ENCODE measurements at places on chromosomes 12 and 14. TPM values are rescaled to one million over a fixed set of nuclear protein-coding genes. Genes with fewer than 3 reads are reported as not detected.

The C14orf180 gene
- not detected for total RNA-seq

The POLE2 gene
- total RNA-seq, result 14.2 TPM

GRCh38 chr14:33541171-33541570 is 409.7 kb downstream of the EGLN3 start:
- H3K27ac ChIP-seq, result no peak overlapping the region
- no peaks in the 10 kb centered on the region for H3K36me3 ChIP-seq
- H3K4me1 ChIP-seq, result no peaks in the 10 kb centered on the region
- DNase-seq, result no peak

DNA sequence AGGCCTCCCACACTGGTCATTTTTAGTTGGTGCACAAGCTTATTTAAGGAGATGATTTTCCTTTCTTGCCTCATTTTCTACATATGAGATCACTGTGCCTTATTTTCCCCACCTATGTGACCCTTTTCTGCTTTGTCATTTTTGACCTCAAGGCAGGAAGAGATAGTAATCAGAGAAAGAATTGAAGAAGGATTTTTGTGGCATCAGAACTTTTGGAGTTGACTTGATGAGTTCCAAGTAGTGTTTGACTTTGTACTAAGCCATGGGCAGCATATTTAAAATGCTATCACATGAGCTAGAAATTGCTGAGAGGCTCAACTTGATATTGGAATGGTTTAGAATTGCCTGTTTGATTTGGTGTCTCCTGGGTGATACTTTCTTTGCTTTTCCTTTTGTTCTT is 440.8 kb downstream of the AEBP2 start:
- H3K36me3 ChIP-seq, result no peaks in the 10 kb centered on the region
- no peak for DNase-seq
- H3K4me1 ChIP-seq, result peaks cover 8% of the 10 kb centered on the region
- no peak overlapping the region for H3K4me3 ChIP-seq

The SLC8A3 gene
- not detected for total RNA-seq

DNA sequence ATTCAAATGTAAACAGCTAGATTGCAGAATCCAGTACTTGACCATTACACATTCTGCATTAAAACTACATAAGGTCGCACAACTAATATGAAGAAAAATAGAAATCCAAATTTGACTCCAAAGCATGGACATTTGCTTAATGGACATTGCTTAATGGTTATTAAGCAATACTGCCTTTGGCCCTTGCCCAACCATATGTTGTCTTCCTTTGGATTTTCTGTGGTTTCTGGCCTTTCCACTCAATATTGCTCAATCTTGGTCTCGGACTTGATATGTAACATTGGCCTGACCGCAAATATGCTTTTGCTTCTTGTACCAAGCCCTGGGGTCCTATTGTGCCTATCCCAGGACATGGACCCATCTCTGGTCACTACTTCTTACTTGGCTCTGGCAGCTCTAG is 67.2 kb downstream of the PTPRR start:
- H3K4me1 ChIP-seq, result no peaks in the 10 kb centered on the region
- no peak overlapping the region for H3K27ac ChIP-seq
- H3K27me3 ChIP-seq, result no peaks in the 10 kb centered on the region
- H3K36me3 ChIP-seq, result no peaks in the 10 kb centered on the region
- no peak overlapping the region for H3K4me3 ChIP-seq

DNA sequence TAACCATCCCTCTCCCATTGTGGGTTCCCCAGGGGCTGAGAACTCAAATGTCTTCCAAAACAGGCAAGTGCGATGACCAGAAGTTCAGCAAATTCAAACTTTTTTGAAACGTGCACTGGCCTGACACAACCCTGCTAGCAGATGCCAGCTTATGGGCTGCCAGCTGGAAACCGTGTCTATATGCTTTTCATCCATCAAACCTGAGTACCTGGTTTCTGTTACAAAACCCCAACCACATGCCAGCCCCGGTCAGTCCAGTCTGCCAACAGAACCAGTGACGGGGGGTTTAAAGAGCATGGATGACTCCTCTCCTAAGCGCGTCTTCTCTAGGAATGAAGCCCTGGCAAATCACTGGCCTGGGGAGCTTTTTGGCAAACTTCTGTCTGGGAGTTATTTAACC is 189.7 kb downstream of the TTC7B start:
- H3K27ac ChIP-seq, result no peak overlapping the region
- H3K4me3 ChIP-seq, result no peak overlapping the region
- no peaks in the 10 kb centered on the region for H3K27me3 ChIP-seq
- peaks cover 13% of the 10 kb centered on the region for H3K4me1 ChIP-seq

The WNT1 gene
- not detected for total RNA-seq

The RNU4-1 gene
- 3,670 TPM for total RNA-seq

GRCh38 chr14:49923442-49923841 is 30.6 kb downstream of the ARF6 start:
- no peak for DNase-seq
- H3K4me1 ChIP-seq, result peaks cover 8% of the 10 kb centered on the region
- H3K36me3 ChIP-seq, result no peaks in the 10 kb centered on the region
- no peak overlapping the region for H3K4me3 ChIP-seq
- H3K27me3 ChIP-seq, result no peaks in the 10 kb centered on the region

GRCh38 chr14:28375295-28375694 is 391.3 kb upstream of the FOXG1 start:
- peak; percentile 66 for DNase-seq
- H3K36me3 ChIP-seq, result no peaks in the 10 kb centered on the region
- H3K27ac ChIP-seq, result no peak overlapping the region

DNA sequence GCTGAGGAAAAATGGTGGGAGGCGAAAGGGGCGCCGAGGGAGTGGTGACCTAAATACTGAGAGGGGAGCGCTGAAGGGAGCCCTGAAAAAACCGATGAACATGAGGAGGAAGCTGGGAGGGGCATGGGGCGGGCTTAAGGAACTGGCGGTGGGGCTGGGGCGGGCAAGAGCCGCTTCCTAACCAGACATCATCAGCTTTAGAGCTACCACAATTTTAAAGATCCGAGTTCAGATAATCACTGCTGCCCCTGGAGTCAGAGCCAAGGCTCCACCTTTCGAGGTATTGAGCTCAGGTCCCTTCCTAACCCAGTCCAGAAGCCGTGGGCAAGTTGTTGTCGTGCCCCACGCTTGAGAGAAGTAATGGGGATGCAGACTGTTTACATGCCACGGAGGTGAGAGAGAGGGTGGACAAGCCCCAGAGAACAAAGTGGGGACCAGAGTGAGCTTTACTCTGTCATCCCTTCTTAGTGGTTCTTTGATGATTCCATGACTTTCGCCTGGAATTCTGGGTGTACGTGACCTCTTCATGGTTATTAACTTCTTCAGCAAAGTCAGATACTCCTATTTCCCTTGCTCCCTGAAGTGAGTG is 393 bp downstream of the ORMDL2 start:
- DNase-seq, result no peak
- peaks cover 38% of the 10 kb centered on the region for H3K4me1 ChIP-seq
- H3K36me3 ChIP-seq, result peaks cover 23% of the 10 kb centered on the region
- no peak overlapping the region for H3K27ac ChIP-seq
- H3K27me3 ChIP-seq, result no peaks in the 10 kb centered on the region

DNA sequence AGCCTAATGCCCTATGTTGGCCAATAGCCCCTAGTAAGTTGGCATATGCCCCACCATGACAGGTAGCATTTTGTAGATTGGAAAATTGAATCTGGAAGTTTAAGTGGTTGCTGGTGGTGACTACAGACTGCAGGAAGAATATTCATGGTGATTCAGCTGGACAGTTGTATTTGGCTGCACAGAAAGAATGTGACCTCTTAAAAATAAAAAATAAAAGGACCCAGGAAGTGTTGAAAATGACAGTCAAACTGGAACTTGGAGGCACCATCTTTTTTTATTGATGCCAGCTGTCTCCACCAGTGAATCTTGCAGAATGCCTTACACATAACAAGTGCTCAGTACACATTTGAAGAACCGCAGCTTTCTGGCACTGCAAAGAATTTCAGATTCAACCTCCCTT is 73.9 kb downstream of the PRMT8 start:
- no peak overlapping the region for H3K4me3 ChIP-seq
- no peaks in the 10 kb centered on the region for H3K4me1 ChIP-seq
- H3K27me3 ChIP-seq, result peaks cover 95% of the 10 kb centered on the region
- no peak for DNase-seq
- no peaks in the 10 kb centered on the region for H3K36me3 ChIP-seq

- no peaks in the 10 kb centered on the region for H3K36me3 ChIP-seq
- H3K4me3 ChIP-seq, result no peak overlapping the region
- H3K4me1 ChIP-seq, result no peaks in the 10 kb centered on the region
- no peak for DNase-seq
Measured at GRCh38 chr12:40635141-40635731, 57.0 kb upstream of the CNTN1 start.

DNA sequence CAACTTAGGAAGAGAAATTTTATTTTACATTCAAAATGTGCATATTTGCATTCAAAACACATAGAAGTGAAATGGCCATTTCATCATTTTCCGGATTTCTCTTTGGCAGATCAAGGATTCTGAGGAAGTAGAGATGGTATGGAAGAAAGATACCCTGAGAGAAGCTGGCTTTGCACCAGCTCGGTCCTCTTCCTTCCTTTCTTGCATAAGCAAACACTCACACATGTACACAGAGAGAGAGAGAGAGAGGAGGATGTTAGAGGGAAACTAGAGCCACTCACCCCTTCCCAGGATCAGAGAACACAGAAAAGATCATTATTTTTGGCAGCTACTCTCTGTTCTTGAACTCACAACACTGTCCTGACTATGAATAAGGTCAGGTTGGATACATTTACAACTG is 15.6 kb upstream of the PLEKHD1 start:
- DNase-seq, result no peak
- H3K27ac ChIP-seq, result no peak overlapping the region
- no peak overlapping the region for H3K4me3 ChIP-seq
- H3K36me3 ChIP-seq, result no peaks in the 10 kb centered on the region
- no peaks in the 10 kb centered on the region for H3K27me3 ChIP-seq
- peaks cover 13% of the 10 kb centered on the region for H3K4me1 ChIP-seq
